ENCODE measurements at places on chromosomes 5 and 9.

DNA sequence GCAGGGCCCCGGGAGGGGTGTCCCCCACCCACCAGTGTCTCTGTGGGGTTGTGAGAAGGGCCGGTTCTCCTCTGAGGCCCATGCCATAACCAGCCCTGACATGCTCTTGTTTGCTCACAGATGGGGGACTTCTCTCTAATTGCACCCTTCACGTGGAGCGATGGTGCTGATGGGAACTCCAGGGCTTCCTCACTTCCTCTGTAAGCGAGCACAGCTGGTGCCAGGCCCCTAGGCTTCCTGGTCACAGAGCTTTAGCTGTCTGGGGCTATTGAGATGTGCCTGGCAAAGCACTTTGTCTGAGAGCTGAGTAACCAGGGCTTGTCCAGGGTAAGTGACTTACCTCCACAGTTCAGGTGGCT, 36.4 kb downstream of the PHF2 start:
- DNase-seq: no peak

DNA sequence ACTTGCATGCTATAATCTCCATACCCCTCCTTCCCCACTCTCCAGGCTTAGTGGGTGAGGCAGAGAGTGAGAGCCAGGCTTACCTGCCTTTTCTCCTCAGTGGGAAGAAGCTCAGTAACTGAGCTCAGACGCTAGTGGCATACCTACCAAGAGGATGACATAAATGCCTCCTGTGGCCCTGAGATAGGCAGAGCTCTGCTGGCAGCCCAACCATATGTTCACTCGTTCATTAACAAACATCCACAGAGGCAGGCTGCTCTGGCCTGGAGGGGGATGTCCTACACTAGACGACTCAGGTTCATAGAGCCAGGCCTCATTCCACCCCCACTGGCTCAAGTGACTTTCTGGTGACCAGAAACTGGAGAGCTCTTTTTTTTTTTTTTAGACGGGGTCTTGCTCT, 81.3 kb downstream of the THBS4 start:
- no peak for DNase-seq

- no peak for DNase-seq
Measured at GRCh38 chr9:121262423-121262822, 5.5 kb upstream of the GSN start.

- DNase-seq: no peak
Measured at GRCh38 chr5:139975306-139975705, 67.8 kb downstream of the NRG2 start.

DNA sequence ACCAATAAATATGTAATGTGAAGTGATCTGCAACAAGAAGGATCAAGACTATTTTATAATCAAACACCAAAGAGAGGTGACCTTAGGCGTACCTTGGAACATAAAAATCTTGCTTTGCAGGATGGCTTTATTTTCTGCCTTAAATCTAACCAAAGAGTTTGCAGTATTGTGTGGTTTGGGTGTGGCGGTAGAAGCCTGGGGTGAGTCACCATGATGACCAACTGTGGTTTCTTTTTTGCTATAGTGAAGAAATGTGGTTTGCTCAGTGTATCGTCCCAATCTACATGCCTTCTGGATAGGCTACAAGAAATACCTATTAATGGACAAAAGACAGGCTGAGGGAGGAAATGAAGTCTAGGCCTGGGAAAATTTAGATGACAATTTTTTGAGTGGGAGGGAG, 5.1 kb upstream of the CAST start:
- DNase-seq: no peak

GRCh38 chr5:82793808-82794419, 283.3 kb downstream of the TMEM167A start:
- DNase-seq: peak; percentile 19

GRCh38 chr5:158992037-158992740, 107.5 kb downstream of the EBF1 start:
- no peak for DNase-seq

GRCh38 chr5:179773686-179774040, 20.1 kb upstream of the LTC4S start:
- DNase-seq: no peak

DNA sequence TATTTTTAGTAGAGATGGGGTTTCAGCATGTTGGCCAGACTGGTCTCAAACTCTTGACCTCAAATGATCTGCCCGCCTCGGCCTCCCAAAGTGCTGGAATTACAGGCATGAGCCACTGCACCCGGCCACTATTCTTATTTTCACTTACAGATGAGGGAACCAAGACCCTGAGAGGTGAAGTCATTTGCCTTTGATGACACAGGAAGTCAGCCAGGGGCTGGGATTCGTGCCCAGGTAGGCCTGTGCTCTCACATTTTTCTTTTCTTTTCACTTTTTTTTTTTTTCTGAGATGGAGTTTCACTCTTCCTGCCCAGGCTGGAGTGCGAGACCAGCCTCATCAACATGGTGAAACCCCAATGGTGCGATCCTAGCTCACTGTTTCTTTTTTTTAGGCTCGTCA, 22.2 kb downstream of the ENG start:
- DNase-seq: no peak

DNA sequence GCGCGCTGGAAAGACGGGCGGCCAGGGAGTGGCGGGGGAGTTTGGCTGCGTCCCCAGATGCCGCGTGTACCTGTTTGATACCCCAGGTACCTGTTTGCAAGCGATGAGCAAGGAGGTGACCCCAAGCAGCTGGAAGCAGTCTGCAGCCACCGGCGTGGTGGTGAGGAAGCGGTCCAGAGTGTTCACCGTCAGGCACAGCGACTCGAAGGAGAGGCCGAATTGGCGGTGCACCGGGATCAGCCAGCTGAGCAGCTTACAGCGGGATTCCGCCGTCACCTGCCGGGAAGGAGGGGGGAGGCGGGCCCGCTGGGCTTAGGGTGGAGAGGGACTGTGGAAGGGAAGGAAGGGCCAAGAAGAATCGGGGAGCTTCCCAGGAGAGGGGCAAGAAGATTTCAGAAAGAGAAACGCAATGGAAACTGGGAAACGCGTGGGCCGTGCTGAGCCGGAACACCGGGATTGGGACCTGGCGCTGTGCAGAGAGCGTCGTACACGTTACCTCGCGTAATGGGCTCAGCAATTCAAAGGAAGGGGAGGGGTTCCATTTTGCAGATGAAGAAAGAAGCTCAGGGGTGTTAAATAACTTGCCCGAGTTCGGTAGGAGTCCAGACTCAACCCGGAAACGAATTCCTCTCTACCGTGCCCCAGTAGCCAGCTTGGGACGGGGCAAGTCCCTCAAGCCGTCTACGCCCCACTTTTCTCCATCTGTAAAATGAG, 980 bp downstream of the CCNO start:
- no peak for DNase-seq

DNA sequence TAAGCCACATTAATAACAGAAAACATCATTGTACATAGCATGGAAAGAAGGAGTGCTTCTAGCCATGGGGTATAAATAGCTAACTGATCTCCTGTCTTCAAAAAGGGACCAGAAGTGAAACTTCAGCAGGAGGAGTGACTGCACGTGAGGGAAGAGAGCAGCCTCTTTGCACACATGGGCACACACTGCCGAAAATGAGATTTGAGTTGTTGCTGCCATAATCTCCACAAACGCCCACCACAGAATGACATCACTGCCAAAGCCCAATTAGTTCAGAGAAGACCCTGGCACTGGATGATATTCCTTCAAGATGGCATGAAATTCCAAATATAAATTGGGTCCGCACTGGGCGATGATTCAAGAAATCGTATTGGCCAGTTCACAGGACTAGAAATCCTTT, 238.9 kb upstream of the NR4A3 start:
- no peak for DNase-seq

DNA sequence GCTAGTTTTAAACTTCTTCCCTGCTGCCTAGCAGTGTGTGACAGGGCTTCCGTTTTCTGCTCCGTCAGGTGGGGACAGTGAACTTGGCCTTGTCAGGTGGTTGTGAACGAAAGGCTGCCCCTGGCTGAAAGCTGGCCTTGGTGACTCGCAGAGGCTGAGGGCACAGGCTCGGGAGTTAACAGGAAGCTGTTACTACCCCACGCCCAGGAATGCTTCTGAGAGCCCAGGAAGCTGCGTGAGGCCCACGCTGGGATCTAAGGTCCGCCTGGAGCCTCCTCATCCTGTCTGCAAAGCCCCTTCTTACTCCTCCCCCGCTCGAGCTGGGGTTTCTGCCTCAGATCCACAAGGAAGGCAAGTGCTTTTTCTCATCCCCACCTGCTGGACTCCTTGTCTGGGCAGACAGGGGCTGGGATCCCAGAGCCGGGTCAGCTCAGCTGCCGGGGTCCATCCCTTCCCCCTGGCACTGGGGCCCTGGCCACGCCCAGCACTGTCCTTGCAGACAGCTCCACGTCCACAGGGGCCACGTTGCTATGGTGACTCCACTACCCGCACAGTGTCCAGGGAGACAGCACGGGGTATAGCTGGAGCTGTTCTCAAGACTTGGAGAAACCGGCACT, 124.7 kb upstream of the TBC1D2 start:
- no peak for DNase-seq

GRCh38 chr9:127361561-127361960, 35.4 kb upstream of the SLC2A8 start:
- no peak for DNase-seq

- no peak for DNase-seq
Measured at GRCh38 chr5:135997673-135998335, 31.0 kb upstream of the TGFBI start.

- no peak for DNase-seq
Measured at GRCh38 chr5:5419291-5420210, 2.9 kb upstream of the ICE1 start.

GRCh38 chr9:78712903-78713613, 416.1 kb downstream of the PSAT1 start:
- DNase-seq: no peak

DNA sequence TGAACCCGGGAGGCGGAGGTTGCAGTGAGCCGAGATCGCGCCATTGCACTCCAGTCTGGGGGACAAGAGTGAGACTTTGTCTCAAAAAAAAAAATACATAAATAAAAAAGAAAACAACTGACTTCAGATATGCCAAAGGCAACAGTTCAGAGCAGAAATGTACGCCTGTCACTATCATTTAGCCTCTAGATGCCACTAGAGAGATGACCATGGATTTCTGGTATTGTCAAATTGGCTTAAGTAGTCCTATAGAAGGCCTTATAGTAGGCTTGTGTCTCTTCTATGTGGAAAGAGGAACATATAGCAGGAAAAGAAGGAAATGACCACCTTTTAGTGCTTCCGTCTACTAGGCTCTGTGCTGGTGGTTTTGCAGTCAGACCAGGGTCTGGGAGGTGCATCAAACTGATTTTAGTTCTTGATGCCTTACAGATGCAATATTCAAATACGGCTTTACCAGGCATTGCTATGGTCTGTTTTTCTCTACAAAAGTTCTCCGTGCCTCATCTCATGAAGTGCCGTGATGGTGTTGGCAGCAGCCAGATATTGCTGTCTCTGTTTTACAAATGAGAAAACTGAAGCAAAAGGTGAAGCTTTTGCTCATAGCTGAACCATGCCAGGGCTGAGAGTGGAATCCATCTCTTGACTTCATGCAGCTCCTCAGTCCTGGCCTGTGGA, 17.2 kb downstream of the AGXT2 start:
- DNase-seq: no peak

DNA sequence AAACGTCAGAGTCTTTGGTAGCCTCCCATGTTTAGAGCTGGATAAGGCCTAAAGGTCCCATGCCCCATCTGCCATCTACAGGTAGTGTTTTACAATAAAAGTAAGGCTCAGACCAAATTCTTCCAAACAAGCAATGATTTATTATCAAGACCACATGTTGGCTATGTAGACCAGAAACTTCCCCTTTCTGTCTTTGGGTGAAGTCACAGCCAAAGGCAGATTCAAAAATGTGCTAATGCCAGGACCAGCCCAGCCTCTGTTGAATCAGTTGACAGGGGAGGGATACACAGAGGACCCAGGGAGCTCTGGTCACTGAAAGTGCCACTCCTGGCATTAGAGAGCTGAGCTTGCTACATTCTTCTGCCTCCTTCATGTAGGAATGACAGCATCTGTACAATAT, 360.8 kb downstream of the NTRK2 start:
- no peak for DNase-seq

DNA sequence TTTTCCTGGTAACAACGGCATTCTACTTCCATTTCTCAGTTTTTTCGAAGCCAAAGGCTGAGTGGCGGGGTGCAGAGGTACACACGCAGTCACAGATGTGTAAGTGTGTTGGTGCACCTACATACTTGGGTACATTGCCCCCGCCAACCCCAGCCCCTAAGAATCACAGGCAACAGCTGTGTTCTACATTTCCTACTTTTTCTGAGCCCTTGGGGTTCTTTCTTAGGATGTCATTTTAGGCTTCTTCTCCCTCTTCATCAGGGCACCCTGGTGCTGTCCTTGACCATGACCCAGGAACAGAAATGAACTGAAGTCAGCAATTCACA, 104.8 kb downstream of the PAX5 start:
- no peak for DNase-seq

DNA sequence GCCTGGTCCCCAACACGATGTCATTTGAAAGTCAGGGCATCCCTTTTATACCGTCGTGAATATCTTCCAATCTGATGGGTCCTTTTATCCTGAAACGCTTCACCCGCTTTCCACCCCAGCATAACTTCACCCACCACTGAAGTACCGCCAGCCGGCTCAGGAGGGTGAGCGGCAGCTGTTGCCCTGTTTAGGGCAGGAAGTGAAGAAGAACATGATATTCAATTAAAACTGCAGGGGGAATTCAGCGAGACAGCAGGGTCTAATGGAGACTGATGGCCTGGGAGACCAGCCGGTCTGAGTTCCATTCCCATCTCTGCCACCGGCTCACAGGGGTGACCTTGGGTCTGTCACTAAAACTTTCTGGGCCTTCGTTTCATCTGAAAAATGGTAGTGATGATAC, 68.2 kb upstream of the EGFLAM start:
- no peak for DNase-seq

DNA sequence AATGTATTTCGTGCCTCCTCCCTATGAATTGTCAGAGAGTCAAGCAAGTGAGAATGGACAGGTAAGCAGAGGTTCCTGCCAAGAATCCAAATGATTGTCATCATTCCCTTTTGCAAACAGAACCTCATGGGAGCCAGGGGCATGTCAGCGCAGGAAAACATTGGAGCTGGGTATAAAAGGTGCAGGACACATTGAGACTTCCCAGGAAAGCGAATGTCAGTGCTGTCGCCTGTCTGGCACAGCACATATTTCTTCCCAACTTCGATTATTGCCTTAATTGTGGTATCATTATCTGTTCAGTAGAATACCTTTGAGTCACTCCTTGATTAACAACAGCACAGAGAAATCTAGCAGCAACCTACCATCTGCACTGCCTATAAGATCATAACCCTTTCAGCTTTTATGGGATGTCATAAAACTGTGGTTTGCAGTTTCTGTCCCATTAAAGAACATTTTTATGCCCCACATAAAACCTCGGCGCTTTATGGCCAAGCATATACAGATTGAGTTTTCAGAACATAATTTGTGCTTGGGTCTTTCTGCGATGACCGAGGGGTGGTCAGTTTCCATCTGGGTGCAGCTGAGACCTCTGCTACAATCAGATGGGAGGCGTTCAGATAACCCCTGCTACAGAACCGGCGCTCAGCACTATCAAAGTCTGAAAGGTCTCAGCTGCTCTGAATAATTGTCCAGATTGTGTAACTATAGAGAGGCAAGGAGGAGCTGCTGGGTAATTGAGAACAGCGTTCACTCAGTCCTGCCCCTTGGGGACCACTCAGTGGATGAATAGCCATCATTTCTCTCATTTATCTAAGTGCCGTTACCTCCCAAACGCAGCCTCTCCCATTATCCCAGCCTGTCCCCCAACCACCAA, 30.9 kb upstream of the WWC1 start:
- DNase-seq: no peak

GRCh38 chr9:89361031-89361430, 42.7 kb downstream of the SECISBP2 start:
- DNase-seq: no peak
